ENCODE measurements at places on chromosomes 2 and 18.

DNA sequence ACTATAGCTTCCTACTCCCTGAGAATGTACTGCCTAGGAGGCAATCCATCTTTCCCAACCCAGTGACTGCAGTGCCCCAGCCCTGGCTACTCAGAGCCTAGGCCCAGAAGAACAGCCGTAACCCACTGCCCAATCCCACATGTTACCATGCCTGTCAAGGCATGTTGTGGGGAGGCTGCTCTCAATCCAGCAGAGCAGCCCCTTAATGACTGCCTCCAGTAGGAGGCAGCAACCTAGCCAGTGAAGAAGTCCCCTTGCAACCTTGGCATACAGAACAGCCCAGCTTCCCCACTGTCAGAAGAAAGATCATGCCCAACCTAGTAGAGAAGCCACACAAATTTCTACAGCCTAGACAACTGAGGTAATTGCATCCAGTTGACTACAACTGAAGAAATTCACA is 44.2 kb upstream of the CDH7 start:
- no peak for DNase-seq

GRCh38 chr2:218149848-218150440 is 16.8 kb downstream of the CXCR1 start:
- no peak for DNase-seq

GRCh38 chr2:126786765-126787164 is 111.9 kb upstream of the TEX51 start:
- DNase-seq: no peak

- DNase-seq: no peak
These were observed 219.9 kb downstream of the TMX3 start for GRCh38 chr18:68494802-68495581.

- no peak for DNase-seq
These were observed 890.0 kb upstream of the LRRTM1 start for GRCh38 chr2:81194581-81194980.

DNA sequence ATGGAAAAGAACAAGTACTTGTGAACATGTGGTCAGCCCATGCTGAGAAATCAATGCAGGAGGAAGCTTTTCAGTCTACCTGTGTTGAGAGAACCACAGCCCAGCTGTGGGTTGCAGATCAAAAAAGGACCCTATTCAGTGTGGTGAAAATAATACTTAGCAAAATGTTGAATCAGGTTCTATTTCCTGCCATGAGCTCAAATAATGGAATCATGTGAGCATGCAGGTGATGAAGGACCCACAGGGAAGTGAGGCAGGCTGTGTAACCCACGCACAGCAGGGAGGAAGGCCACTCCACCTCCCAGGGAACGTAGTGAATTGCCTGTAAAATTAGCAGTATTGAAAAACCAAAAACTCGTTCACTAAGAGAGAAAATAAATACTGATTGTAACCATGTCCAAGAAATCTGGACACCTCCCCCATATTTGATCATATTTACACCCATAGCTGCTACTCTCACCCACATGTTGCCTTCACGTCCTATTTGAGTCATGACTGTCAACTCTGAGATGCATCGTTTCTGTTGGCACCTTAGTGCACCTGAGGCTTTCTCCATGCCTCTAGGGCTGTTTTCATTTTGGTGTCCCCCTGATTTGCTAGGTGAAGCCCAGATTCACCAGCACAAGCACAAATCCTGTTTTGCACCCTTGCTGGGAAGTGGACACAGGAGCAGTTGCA is 20.5 kb upstream of the BCL2L11 start:
- no peak for DNase-seq

DNA sequence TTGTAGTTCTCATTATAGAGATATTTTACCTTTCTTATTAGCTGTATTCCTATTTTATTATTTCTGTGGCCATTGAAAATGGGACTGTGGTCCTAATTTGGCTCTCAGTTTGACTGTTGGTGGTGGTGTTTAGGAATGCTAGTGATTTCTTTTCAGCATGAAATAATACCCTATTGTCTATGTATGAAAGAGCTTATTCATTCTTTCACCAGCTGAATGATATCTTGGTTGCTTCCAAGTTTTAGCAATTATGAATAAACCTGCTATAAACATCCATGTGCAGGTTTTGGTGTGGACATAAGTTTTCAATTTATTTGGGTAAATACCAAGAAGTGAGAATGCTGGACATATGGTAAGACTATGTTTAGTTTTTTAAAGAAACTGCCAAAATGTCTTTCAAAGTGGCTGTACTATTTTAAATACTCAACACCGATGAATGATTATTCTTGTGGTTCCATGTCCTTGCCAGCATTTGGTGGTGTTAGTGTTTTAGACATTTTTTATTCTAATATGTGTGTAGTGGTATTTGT is 501.6 kb upstream of the GYPC start:
- DNase-seq: no peak

- no peak for DNase-seq
These were observed 182.6 kb upstream of the THSD7B start for GRCh38 chr2:136582628-136583205.

DNA sequence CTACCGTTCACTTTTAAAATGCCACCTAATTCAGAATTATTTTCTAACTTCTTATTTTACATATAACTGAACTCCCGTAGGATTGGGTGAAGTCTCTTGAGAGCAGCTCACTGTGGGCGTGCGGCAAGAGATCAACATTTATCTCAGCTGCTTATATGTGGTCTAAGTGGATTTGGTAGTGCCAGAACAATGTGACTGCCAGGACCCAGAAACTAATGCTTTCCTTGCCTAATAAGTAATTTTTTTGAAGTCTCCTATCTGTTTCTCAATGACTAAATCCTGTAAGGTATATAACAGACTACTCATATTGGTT is 11.2 kb upstream of the NFE2L2 start:
- no peak for DNase-seq

- DNase-seq: peak; percentile 20
These were observed 31.5 kb upstream of the NFE2L2 start for GRCh38 chr2:177296040-177296439.

GRCh38 chr2:191818725-191819350 is 28.1 kb downstream of the CAVIN2 start:
- DNase-seq: no peak

DNA sequence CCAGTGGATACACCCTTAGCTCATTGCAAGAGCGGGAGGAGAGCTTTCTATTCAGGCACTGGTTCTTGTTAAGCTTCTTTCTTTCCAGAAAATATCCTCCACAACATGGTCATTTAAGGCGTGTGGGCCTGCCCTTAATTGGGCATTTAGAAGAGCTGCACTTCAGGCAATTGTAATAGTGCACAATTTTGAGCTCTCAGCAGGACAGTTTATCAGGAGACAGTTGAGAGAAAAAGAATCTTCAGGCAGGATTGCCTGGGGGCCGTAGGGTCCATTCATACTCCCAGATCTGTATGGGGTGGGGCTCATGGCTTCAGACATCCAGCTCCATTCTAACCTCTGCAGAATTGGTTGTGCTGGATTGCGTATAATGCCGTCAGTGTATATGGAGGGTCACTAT is 6.0 kb upstream of the EPC2 start:
- DNase-seq: no peak

DNA sequence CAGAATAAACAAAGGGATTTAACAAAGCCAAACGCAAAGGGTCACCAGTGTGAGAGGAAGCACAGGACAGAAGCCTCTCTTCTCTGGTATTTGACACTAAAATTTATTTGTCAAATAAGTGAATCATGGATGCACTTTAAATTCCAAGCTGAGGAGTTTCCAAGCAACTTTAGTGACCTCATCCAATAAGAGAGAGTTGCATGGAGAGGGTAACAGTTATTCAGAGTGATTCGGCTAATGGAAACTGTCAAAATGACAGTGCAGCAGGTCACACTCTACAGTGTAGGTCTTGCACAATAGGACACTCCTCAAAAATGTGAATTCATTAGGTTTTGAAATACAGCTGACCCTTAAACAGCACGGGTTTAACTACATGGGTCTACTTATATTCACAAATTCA is 103.9 kb upstream of the ACVR1C start:
- no peak for DNase-seq

All from NCI-H524 (cell line).